ENCODE measurements at places on chromosomes 1 and 21.

DNA sequence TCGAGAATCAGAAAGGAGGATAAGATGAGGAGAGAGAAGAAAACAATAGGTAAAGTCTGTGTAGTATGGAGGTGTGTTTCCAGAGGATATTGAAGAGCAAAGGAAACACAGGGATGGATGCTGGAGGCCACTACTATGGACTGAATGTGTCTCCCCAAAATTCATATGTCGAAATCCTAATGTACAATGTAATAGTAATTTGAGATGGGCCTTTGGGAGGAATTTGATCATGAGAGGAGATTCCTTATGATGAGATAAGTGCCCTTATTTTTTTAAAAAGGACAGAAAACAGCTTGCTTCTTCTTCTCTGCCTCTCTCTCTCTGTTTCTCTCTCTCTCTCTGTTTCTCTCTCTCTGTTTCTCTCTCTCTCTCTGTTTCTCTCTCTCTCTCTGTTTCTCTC is 602.2 kb upstream of the ADAMTS5 start:
- DNase-seq, result no peak

GRCh38 chr21:15066123-15066575 is 1.3 kb upstream of the NRIP1 start:
- no peak for DNase-seq

GRCh38 chr1:44806704-44807363 is at the start of gene DYNLT4:
Gene DYNLT4 (minus strand): TSS chr1:44807351. CDS start chr1:44806668, 683 bp downstream.
- no peak for DNase-seq

GRCh38 chr1:51342591-51343206 is 12.3 kb upstream of the TTC39A start:
- no peak for DNase-seq

DNA sequence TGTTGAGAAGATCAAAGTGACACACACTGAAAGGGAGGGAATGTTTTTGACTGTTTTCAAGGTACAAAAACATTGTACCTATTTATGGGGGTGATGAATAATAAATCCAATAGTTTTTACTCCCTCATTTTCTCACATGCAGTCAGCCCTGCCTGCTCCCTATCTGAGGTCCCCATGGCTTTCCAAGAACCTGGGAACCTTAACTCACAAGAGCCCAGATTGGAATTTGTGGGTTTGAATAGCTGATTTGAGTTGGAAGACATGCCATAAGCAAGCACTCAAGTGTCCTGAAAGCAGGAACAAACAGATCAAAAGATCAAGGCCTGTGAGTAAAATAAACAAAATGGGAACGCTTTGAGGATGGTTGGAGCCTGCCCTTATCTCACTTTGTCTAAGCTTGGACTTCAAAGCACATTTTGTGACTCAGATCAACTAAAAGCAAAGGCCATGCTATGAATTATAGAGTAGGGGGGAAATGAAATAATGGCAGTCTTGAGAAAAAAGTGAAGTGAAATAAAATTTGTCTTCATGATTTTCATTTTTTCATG is 136.6 kb downstream of the LYPLAL1 start:
- DNase-seq, result no peak

GRCh38 chr1:186188004-186188539 is 187.0 kb downstream of the TPR start:
- no peak for DNase-seq
